NCI-H526 treated with DMSO at 0.1 percent for 48 hours (cell line): ENCODE measurements at places on chromosomes 4 and X.

DNA sequence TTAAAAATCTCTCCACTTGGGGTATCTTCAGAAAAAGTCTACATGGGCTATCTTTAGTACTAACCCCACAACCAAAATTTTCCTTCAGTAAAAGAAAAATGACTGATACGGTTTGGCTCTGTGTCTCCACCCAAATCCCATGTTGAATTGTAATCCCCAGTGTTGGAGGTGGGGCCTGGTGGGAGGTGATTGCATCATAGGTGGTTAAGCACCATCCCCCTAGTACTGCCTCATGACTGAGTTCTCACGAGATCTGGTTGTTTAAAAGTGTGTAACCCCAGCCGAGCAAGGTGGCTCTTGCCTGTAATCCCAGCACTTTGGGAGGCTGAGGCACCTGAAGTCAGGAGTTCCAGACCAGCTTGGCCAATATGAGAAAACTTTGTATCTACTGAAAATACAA is 66.8 kb downstream of the USP46 start:
- DNase-seq = no peak

DNA sequence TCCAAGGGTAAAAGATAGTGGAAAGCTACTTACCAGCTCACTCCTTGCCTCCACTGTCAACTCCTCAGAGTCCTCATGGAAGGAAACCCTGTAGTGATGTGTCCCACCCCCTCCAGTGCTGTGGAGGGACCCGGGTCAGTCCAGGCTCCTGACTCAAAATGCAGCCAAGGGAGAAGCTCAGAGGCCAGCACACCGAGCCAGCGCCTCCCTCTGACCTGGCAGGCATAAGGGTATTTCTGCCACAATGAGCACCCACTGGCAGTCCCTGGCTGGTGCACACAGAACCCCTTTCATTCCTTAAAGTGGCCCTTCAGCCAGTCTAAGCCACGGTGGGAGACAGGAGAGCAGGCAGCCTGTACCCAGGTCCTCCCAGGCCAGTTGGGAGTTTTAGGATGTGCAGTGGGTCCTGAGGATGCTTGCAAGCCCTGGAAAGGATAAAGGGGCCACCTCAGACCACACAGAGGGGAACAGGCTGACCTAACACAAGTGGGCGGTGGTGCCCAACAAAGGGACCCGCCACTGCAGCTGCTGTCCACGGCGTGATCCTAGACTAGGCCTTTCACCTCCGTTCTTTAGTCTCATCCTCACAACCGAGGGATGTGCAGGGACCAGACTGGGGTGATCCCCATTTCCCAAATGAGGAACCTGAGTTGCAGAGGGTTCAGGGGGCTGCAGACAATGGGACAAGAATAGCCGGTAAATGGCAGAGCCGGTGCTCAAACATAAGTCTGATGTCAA is 5.7 kb downstream of the JAKMIP1 start:
- DNase-seq = no peak

GRCh38 chr4:98828801-98829200 is 100.1 kb downstream of the EIF4E start:
- DNase-seq = no peak

DNA sequence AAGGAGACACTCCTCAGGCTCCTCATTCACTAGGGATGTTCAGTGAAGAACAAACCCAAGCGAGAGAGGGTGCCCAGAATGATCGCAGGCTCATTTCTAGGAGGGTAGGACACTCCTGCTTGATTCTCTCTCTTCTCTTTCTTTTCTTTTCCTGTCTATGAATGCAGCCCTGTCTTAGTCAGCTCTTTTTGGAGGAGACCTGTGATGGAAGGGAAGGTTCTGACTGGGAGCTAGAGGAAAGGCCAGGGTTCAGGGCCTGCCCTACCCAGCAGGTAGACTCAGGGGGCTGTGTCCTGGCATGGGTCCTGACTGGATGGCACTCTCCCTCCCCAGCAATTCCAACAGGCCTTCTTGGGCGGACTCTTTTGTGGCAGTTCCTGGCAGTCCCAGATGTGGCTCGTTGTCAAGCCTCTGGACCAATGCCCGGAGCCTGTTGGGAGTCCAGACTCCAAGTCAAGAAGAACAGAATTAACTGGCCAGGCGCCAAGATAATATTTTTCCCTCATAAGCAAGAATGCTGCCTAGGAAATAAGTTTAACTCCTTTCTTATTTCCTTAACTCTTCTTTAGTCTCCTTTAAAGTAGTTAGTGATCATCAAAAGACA is 139.4 kb upstream of the SCML1 start:
- no peak for DNase-seq

DNA sequence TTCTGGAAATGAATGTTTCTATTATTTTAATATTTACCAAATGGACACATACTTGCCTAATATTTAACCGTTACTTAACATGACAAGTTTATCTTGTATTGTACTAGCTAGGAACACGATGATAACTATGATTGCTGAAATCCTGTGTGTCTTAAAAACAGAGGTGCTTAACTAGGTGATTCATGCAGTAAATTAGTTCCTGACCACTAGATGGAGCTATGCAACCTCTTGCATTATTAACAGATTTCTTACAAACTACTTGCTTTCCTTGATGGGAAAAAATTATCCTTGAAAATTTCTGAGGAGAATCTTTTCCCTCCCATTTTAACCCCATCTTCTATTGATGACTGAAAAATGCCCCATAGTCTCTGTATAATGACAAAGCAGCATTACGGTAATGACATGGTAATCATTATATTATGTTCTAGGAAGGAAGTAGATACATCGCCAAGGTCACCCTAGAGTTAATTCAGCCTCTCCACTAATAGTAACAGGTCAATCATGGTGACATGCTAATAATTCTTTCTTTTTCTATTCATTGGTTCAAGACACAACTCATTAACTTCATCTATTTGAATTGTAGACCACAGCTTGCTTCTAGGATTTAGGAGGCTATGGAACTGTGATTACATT is 844.2 kb downstream of the RAPGEF2 start:
- peak; percentile 49 for DNase-seq

DNA sequence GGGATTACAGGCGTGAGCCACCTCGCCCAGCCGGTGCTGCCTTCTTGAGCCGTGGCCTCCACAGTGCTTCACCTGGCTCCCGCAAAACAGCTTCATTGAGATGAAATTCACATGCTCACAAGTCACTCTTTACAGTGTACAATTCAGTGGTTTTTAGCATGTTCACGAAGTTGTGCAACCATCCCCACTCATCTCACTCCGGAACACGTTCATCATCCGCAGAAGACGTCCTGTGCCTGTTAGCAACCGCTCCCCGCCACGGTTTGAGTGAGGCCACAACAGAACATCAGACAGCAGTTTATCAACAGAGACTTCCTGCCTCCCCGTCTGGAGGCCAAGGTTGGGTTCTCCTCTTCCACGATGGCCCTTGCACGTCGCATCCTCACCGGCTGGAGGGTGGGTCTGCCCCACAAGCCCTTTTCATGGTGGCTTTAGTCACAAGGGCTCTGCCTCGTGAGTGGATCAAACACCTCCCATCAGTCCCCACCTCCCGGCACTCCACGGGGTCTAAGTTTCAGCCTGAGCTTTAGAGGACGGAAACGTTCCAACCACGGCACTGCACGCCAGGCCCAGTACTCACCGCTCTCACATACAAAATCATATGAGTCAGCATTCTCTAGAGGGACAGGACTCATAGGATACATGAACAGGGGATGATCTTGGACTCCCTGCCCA is 29.6 kb upstream of the SPON2 start:
- DNase-seq = no peak

DNA sequence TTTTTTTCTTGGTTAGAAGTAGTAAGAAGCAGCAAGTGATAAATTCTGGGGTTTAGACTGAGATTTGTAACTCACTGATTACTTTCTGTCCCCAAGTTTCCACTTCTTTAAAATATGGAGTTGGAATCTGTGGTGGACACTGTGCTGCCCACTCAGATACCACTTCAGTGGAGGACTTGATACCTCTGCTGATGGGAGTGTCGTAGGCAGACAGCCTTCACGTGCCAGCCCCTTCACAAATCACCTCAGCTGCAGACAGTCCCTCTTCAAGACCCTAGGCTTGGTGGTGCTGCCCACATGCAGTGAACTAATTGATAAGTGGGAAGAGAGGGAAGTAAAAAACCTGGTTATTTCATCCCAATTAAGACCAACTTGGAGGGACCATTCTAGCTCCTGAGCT is 139.5 kb downstream of the PDLIM5 start:
- no peak for DNase-seq

DNA sequence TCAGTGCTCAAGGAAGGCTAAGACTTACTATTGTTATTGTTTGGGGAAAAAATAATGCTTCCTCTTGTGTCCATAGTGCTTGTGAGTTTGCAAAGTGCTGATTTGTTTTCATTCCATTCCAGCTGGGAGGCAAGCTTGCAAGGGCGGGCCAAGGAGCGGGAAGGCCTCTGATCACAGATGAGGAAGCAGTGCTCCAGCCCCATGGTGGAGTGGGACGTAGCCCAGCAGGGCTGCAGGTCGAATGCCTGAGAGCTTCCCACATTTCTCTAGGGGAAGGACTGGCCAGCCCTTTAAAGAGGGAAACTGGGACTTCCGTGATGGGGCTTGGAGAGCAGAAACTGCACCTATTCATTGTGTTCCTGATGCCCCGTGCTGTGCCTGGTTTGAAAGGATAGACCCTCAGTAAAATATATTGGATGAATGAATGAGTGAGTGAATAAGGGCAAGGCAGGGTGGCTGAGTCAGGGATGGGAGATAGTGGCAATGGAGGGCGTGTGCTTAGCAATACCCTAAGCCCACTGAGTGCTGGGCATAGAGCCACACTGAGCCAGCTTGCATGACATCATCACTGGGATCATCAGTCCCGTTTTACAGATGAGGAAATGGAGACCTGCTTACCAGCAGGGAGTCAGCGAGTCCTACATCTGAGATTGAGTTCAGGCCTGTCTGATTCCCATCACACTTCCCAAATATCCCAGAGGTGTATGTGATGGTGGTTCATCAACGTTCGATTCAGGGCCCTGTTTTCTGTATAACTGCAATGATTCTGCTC is 17.9 kb upstream of the NSG1 start:
- DNase-seq = no peak

DNA sequence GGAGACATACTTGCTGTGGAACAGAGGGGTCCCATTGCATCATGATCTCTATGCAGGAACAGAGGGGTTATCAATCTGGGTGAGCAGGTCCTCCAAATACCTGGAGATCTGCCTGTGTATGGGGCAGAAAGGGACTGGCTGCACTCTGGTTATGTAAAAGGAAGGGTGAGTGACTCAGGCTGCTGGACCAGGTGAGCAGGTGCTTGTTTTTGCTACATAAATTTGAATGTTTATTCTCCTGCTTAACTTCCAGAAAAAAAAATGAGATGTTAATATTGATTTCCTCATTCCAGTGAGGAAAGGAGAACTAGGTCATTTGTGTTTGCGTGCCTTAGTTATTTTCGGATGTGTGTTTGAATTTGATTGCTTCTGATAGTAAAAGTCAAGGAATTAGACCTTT is 225.8 kb upstream of the TRAM1L1 start:
- DNase-seq = no peak

DNA sequence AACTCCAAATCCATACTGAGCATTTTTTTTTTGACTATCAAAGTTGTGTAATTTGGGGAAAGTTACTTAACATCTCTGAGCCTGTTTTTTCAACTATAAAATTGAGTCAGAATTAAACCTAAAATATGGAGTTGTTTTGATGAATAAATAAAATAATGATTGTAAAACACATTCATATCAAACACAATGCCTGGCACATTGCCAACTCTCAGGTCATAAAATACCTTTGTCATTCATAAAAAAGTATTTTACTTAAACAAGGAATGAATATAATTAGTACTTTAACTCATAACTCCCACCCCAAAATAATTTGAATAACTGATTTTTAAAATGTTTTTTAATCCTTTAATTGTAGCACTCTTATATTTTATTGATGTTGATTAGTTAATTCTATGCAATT is 3.8 kb upstream of the GPR174 start:
- DNase-seq = no peak

DNA sequence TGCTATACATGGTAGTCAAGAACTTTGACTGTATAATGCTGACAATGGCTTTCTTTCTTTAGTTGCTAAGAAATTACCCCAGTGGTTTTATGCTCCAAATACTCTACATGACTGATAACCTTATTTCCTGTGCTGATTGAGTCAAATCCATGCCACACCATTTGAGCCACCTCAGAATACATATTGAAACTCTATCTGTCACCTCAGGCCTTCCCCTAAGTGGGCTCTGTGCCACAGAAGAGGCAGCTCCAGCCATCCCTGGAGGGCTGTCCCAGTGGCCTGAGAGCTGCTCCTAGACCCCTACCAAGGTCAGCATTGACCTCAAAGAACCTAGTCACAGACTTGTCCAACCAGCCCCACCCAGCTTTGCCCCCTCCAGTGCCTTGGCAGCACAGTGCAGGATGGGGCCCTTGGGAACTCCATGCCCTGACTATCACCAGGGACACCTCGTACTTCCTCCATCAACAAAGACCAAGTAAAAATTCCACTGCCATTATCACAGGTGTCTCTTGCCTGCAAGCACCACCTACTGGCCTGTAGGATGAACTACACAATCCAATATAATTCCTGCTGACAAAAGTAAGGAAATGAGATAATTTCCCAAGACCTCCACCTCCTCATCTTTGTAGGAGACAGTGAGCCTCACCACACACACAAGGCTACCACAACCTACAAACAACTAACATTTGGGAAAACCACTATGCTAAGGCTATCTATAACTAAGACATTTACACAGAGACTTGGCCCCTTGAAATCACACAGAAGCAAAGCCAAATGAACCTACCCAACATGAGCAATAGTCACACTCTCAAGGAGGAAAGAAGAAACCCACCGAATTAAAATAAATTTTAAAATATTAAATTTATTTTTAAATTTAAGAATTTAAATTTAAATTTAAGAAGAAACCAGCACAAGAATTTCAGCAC is 239.9 kb downstream of the NKX6-1 start:
- no peak for DNase-seq

DNA sequence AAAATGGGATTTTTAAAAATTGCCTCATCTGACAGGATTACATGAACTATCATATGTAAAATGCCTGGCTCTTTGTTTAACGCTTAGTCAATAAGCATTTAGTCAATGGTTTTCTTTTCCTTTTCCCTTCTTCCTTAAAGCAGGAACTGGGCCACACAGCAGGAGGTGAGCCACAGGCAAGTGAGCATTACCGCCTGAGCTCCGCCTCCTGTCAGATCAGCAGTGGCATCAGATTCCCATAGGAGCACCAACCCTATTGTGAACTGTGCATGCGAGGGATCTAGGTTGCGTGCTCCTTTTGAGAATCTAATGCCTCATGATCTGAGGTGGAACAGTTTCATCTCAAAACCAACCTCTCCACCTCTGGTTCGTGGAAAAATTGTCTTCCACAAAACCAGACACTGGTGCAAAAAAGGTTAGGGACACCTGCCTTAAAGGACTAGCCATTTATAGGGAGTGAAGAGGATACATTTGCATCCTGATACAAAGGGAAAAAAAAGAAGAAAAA is 306.1 kb downstream of the FBXW7 start:
- DNase-seq = no peak
